NCI-H1417 (cell line): ENCODE measurements at places on chromosomes 1 and 21.

- no peak for DNase-seq
Observed at GRCh38 chr1:169321539-169321938, 46.1 kb downstream of the NME7 start.

DNA sequence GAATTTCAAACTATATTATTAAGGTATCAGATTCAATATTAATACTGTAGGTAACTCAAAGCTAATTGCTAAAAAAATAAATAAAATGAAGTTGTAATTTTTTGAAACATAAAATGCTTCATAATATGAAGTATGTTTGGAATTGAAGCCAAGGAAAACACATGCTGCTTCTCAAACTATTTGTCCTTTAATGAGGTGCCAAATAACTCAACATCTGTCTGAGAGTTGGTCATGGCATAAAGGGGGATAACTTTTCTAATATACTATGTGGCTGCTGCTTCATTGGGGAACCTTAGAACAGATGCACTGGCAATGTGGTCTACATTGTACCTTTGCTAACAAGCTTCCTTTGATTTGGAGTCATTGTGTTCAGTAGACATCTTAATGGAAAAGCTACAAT lies 96.7 kb downstream of the PDE4B start:
- no peak for DNase-seq

GRCh38 chr1:153553096-153553495 lies 4.0 kb upstream of the S100A3 start:
- no peak for DNase-seq

DNA sequence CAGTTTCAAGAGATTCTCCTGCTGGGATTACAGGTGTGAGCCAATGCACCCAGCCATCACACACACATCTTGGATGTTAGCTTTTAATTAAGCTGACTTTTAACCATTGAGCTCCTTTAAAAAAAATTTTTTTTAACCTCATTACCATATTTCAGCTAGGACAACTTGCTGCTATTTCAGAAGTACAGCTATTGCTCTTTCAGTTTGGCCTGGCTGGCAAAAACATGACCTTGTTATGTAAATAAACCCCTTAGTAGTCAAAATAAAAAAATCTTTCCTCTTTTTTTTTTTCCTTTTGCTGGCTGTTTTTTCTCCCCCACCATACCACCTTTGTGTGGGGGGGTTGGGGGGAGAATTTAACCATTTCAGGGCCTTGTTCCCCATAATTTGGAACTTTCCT lies 49.9 kb downstream of the ZMYM1 start:
- no peak for DNase-seq

- DNase-seq = no peak
Observed at GRCh38 chr21:42618707-42619102, 34.7 kb upstream of the PDE9A start.
